Fibroblast of skin of right biceps (primary cell): ENCODE measurements at places on chromosomes 5 and 9.
A peak's percentile ranks its signal among the peaks of the same experiment; 100 is the strongest.

DNA sequence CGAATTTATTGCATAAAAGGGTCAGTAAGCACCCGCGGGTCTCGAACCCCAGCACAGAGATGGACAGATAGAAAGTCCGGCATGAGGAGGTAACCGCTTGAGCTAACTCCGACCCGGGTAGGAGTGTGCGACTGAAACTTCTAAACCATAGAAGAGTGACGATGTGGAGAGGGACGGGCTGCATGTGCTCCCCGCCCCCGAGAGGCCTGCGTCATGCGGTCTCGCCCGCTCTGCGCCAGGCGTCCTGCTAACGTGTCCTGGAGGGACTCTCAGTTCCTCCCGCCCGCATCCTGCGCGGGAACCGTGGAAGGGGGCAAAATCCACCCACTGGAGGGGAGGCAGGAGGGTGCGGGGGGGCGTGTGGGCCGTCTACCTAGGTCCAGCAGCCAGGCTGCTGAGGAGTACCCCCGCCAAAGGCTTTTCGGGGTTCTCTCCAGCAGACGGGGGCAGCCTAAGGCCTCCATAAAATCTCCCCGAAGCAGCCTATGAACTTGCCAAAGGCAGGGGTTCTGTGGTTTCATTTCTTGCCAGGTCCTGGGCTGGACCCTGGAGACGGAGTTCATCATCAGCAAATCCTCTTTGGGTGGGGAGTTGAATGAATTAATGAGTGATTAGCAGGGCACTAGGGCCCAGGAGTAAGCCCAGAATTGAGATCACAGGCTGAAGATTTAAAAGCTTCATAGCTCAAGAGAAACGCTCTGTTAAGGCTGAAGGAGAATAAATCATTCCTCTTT, 51.9 kb downstream of the TGFBI start:
- DNase-seq, result peak; percentile 90

DNA sequence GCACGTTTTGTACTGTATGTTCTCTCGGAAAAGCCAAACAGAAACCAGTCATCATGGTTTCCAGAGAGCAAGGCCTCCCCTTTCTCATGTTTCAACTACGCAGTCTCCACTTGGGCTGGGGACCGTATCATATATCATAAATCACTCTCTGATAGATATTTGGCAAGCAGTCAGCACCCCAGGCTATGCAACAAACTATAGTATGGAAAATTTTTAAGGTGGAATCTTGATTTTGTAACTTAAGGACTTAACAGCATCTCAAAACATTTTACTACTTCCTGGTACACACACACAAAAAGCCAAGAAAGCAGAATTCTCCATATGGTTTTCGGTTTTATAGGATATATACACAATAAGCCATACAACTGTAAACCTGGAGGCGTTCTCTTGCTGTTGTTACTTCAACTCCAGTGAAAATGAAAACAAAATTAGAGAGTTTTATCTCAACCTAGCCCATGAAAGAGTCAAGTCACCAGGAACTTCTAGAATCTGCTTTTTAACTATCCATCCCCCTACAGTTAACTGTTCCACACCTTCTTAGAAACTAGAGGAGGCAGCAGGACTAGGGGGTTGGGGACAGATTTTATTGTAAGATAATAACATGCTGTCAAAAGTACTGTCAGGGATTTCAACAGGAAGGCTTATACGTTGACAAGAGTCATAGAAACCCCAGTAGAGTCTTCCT, 283.4 kb downstream of the NFIB start:
- peak; percentile 90 for DNase-seq

DNA sequence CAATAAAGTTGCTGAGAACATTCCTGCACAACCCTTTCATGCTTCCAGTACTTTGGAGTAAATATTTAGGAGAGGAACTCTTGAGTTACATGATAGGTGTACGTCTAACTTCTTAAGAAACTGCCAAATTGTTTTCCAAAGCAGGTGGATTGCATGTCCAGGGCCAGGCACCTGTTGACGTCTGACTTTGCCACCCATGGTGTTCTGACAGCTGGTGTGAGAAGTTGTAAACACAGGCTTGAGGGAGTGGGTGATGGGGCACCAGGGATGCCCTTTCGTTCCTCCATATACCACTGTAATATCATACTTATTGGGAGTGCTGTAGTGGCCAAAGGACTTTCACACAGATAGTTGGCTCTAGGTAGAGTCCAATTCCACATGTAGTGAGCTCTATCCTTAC, 352.1 kb downstream of the GADD45G start:
- no peak for DNase-seq

- no peak for DNase-seq
Observed at GRCh38 chr9:76333964-76334363, 60.3 kb downstream of the RFK start.

GRCh38 chr9:83066771-83067170, 3.8 kb upstream of the RASEF start:
- DNase-seq, result peak; percentile 90

- DNase-seq, result no peak
Observed at GRCh38 chr9:120626512-120626911, 46.5 kb upstream of the CDK5RAP2 start.

- DNase-seq, result no peak
Observed at GRCh38 chr5:71957292-71957898, 149.9 kb upstream of the MAP1B start.

DNA sequence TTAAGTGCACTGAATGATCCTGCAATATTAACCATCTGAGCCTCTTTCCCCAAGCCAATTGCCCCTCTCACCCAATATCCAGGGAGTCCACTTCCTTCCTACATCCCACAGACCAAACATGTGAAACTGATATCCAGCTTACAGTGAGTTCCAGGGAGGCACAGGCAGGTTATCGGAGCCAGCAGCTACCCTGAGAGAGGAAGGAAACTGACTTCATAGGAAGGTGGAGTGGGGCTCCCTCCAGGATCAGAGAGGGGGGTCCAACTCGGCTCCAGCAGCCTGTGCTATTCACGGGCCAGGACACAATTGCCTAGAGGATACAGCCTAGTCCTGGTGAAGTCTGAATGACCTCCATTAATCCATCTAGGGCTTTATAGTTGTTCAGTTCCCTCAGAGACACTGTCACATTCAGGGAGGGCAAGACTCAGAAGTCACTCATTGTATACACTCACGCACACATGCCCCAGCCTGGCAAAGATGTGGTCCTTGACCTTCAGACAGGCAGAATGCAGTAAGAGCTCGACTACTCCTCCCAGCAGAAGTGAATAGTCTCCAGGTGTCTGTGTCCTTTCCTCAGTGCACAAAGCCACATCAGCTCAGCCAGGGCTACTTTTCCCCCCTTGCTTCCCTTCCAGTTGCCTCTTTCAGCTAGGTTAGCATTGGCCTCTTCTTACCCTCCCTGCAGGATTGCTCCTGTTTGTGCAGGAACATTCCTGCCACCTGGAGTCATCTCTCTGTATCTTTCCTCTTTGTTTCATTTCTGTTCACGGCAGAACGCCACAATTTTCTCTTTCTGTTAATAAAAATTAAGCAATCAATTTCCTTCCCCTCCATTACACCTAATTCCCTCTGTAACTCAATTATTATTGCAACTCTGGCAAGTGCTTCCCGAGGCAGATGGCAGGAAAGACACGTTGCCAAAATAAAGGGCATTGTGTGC, 501.7 kb downstream of the ARHGEF28 start:
- DNase-seq, result peak; percentile 33

- DNase-seq, result no peak
Observed at GRCh38 chr5:135052511-135053145, 18.6 kb upstream of the PITX1 start.

DNA sequence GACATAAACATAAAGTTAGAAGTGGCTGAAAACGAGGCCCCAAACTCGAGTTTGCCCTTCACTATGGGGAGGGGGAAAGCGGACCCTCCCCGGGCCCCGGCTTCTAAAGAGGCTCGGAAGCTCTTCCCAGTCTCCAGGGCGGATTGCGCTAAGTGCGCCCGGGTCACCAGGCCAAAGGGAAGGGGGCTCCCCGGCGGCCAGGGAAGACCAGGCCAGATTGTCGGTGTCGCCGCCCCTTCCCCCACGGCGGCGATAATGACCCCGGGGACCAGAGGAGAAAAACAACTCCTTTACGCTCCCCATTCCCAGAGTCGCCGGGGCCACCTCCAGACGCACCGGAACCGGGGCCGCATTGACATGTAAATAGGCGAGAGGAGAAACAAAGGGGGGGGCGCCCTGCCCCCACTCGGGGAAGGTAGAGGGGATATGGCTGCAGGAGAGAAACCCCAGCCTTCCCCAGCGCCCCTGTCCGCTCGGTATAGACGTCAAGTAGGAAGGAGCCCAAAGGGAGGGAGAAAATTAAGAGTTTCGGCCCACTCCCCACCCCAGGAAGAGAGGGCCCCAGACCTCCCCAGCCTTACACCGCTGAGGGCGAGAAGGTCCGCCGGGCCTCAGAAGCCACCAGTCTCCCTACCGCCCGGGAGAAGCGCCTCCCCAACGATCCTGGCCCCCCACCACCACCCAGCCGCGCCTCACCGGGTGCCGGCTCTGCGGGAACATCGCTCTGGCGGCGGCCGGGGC, 1.7 kb downstream of the TLE1 start:
- no peak for DNase-seq

DNA sequence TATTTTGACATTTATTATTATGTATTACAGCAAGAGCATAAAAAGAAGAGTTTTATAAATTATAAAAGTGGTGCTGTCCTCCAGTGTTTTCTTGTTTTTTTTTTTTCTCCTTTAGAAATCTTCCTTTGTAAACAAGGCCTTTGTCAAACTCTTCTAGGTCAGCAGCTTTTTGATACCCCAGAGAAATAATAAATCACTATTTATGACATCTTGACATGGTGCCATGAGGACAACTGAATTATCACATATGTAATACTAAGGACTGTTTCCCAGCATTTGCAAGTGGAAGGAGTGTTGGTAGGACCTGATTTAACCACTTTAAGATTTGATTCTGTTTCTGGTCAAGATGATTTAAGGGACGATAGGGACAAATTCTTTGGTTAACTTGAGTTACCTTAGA, 4.6 kb downstream of the SMARCA2 start:
- DNase-seq, result no peak

- DNase-seq, result peak; percentile 80
Observed at GRCh38 chr5:138953387-138954256, 78.5 kb upstream of the LRRTM2 start.

DNA sequence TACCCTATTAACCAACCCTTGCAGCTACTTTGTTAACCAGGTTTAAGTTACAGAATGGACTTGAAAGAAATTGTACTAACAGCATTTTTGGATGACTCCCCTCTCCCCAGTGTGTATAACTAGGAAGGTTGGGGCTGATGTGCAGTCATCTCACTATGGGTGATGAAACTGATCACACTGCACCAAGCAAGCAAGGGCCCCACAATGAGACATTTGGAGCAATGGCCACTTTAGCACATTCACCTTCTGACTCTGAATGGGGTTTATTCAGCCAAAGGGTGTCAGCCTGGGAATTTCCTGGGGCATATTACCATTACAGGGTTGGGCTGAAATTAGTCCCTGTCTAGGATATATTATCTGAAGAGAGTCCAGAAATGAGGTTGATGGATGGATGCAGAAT, 18.7 kb upstream of the CYFIP2 start:
- no peak for DNase-seq

DNA sequence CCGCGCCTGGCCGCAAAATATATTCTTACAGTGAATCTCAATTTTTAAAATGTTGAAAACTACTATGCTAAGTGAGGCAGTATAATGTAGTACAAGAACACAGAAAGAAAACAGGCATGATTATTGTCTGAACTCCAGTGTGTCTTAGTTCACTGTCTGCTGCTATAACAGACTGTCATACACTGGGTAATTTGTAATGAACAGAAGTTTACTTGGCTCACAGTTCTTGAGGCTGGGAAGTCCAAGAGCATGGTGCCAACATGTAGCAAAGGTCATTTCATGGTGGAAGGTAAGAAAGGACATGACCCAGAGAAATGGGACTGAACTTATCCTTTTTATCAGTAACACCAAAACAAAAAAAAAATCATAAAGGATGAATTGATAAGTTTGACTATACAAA, 19.9 kb upstream of the TEX10 start:
- DNase-seq, result no peak

DNA sequence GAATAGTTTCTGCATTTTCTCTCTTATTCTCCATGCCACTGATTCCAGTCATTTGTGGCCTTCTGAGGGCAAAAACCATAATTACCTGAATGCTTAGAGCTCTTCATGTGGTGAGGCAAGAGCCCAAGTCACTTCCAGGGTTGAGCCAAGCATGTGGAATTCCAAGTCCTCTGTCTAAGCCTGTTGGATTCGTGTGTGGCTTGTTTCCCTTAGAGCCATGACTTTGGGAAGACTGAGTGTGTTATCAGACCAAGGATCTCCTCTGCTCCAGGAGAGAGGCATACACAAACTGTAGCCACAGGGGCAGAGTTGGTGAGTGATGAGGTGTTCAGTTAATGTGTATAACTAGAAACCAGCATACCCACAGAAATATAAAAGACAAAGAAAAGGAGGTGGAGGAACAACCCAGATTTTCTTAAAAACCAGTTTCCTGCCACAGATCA, 27.1 kb downstream of the SLC22A5 start:
- no peak for DNase-seq

DNA sequence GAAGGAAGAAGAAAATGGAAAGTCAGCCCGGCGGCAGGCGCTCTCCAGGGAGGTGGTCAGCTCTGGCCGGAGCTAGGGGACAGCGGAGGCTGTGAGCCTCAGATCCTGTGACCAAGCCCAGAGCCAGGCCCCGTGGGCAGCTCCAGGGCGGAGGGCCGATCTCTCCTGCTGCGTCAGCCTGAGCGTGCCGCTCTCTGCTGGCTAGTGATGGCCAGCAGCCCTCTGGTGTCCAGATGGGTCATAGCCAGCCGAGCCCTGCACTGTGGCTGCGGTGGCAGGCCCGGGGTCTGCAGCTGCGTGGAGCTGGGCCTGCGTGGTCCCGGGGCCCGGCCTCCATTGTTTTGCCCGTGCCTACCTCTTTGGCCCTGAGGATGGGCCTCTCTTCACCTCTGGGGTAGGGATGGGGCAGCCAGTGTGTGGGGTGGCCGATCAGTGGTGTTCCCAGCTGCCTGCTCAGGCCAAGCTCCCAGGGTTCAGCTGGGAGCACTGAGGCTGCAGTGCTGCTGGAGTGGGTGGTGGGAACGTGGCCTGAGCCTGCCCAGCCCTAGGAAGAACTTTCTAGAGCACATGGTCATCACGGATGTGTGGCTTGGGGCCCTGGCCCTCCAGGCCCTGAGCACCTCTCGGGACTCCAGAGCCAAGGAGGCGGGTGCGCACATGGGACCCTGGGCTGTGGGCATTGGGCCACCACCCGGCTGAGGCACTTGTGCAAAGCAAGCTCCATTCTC, 17.1 kb upstream of the NRARP start:
- no peak for DNase-seq

- no peak for DNase-seq
Observed at GRCh38 chr9:92714787-92715487, 45.0 kb upstream of the IPPK start.

DNA sequence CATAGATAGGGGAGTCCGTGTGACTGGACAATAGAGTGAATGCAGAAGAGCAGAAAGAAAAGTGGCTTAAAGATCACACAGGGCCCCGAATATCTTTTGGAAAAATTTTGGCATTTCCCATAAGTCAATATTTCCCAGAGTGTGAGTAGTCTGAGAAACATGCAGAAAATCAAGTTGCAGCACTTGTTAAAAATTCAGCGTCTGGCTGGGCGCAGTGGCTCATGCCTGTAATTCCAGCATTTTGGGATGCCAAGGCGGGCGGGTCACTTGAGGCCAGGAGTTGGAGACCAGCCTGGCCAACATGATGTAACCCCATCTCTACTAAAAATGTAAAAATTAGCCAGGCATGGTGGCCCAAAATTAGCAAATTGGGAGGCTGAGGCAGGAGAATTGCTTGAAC, 227.0 kb downstream of the DRD1 start:
- peak; percentile 61 for DNase-seq

GRCh38 chr9:70404261-70404660, 10.2 kb downstream of the KLF9 start:
- no peak for DNase-seq
